ENCODE measurements at places on chromosomes 11 and 22.

DNA sequence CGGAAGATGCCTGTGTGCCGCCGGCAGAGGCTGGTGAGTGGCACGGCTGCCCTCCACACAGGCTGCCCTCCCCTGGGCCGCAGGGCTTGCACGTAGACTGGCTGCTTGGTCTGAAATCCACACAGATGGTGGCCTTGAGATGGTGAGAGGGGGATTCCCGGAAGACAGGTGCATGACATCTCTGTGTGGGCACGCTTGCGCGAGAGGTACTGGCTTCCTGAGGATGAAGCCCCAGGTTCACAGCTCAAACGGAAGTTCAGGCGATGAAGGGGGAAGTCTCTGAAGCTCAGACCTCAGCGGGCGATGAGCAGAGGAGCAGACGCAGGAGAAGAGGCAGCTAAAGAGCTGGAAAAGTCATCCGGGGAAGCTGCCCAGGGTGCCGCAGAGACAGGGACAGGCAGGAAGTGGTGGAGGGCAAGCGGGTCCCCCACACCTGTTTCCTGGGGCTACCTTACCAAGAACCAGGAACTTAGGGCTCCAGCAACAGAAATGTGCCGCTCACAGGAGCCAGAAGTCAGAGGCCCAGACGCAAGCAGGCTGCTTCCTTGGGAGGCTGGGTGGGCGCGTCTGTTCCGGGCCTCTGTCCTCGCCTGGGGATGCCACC, 7.2 kb downstream of the CRELD2 start:
- DNase-seq: peak; percentile 90

DNA sequence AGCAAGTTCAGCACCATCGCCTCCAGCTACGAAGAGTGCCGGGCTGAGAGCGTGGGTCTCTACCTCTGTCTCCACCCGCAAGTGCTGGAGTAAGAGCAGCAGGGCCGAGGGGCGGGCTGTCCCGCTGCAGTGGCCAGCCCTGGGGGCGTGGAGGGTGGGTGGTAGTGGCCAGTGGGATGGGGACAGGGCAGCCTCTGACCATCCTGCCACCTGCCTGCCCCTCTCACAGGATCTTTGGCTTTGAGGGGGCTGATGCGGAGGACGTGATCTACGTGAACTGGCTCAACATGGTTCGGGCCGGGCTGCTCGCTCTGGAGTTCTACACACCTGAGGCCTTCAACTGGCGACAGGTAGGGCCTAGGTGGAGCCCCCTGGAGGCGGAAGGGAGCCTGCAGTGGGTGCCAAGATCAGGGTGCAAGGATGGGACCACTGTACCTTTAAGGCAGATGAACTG, 15.0 kb upstream of the BBS1 start:
- DNase-seq: no peak

DNA sequence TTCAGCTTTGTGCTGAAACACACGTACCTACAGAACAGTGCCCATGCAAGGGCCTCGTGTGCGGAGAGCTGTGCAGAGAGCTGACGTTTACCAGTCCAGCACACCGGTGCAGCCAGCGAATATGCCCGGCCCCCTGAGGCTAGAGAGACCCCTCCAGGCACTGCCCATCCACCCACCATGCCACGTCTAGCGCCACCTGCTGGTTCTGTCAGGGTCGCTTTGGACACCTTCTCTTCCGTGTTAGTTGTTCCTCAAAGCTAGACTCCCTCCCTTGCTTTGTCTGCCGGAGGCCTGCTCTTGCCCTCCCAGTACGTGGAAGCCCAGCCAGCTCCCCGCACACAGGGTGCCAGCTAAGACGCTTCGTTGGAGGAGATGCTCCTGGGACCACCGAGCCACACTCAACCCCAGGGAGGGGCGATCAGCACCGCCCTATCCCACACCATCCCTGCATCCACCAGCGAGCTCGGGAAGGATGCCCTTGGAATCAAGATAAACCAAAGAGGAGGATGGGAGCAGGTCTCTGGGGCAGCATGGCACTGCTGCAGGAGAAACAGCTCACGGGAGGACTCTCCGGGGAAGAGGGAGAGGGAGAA, 43.4 kb downstream of the CPT1A start:
- DNase-seq: peak; percentile 24

GRCh38 chr11:3920148-3920852, 64.8 kb downstream of the STIM1 start:
- peak; percentile 67 for DNase-seq

DNA sequence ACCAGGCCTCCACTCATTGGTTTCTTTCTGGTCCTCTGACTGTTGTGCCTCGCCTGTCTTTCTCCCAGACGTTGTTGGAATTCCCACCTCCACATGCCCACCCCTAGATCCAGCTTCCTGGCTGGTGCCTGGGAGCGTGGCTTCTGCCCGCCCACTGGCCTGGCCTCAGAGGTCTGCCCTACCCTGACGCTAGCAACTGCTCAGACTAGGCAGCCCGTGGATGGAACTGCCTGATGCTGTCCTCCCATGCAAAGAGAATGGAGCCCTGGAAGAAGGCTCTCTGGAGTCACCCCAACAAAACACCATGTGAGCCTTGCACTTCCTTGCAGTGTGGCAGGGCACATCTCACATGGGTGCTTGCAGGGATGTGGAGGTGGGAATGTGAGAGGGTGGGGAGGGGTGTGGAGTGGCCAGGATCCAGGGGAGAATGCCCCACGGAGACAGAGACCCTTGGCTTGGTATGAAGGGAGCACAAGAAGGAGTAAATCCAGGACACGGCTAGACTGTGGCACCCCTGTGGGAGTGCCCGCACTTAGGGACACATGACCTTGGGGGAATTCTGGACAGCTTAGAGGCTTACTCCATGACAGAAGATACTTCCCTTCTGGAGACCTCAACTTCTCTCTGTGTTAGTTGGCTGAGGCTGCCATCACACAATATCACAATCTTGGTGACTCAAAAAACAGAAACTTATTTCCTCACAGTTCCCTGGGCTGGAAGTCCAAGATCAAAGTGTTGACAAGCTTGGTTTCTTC, 22.5 kb upstream of the ADA2 start:
- peak; percentile 62 for DNase-seq

DNA sequence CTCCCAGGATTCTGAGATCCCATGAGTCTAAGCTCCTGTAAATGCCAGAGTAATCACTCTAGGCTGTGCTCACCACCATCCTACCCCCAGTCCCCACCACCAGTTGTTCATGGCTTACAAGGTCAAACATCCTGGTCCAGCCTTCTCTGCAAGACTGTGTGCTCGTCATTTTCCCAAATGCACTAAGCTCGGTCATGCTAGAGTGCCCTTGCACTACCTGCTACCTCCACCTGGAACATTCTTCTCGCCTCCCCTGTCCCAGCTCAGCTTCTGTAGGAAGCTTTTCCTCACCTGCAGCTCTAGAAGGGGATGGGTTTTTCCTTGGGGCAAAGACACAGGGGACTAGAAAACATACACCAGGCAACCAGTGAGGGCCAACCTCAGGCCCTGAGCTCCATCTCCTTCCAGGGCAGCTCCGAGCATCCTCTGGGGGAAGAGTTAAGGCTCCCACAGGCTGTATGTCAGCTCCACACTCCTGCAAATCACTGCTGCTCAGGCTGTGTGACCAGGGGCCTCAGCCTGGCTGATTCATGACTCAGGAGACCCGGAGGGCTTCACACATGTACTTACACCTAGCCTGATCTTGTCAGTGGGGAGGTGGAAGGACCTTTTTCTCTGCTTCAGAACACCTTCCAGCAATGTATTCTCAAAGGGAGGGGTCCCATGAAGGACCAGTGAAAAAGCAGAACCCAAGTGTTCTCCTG, 37.2 kb upstream of the CSNK2A3 start:
- no peak for DNase-seq

GRCh38 chr11:112589155-112589554, 328.5 kb upstream of the PLET1 start:
- no peak for DNase-seq

DNA sequence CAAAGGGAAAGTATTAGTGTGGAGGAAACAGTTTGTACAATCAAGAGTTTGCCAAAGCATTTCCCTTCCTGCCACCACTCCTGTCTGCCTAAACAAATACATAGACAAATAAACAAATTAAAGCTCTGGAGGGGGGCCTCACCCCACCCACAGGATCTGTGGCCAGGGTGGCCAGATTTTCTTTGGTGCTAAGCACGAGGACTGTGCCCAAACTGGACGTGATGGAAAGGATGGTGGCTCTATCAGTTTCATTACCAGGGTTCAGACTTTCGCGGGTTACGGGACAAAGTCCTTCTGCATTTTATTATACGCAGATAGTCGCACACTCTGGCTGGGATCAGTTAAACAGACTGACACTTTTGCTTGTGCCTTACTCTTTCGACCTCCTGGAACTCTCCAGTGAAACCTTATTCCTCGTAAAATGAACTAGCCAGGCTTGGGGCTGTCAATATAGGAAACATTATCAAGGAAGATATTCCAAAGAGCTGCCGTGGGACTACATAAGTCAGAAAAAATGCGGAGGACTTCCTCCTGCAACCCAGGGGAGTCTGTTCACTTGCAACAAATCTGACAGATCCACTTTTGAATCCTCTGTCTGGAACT, 11.2 kb downstream of the BARX2 start:
- no peak for DNase-seq

DNA sequence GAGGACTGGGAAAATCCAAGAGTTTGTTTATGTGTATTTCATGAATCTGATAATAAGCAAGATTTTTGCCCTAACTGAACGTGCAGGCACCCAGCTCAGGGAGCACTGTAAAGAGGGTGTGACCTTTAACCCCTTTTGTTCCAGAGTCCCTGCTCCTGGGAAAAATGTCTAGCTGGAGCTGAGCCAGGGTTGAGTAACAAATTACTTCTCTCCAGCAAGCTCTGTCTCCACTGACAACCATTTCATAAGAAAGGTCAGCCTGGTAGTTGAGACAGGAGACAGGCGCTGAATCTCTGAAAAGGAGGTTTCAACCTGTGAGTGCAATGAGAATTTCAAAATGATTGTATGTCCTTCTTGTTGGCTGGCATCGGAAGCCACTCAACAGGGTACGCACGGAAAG, 156.4 kb upstream of the NARS2 start:
- DNase-seq: no peak

Measured in CD4-positive, alpha-beta T cell treated with Interleukin-15 for 1 hour (primary cell).